ENCODE measurements at places on chromosomes 12 and 14. TPM values are rescaled to one million over a fixed set of nuclear protein-coding genes. Genes with fewer than 3 reads are reported as not detected.

The RSRC2 gene
- 72.8 TPM for total RNA-seq

The AMN gene
- 0.99 TPM for total RNA-seq

The RABGGTA gene
- total RNA-seq = 16.9 TPM

The GLS2 gene
- total RNA-seq = 16.9 TPM

The OR10AD1 gene
- total RNA-seq = not detected

The MMP19 gene
- total RNA-seq = 2.6 TPM

The SLC25A21 gene
- total RNA-seq = 6.9 TPM

The TMEM132C gene
- total RNA-seq = 0.59 TPM

The RNF31 gene
- total RNA-seq = 72.0 TPM

The TAS2R10 gene
- not detected for total RNA-seq

The TAS2R30 gene
- total RNA-seq = 1.0 TPM

The SLC5A8 gene
- 0.11 TPM for total RNA-seq

The REM2 gene
- 1.1 TPM for total RNA-seq

The MSRB3 gene
- total RNA-seq = 2.2 TPM

The RAB15 gene
- 59.2 TPM for total RNA-seq

The ZBTB39 gene
- 24.5 TPM for total RNA-seq

The TMPRSS12 gene
- total RNA-seq = not detected

The ETFBKMT gene
- total RNA-seq = 1.7 TPM

The EXOC3L4 gene
- total RNA-seq = not detected

The DAO gene
- not detected for total RNA-seq

The RNU4-1 gene
- 1,786 TPM for total RNA-seq

The TTC9 gene
- 29.5 TPM for total RNA-seq

The KCNA1 gene
- 0.23 TPM for total RNA-seq

The SERPINA12 gene
- not detected for total RNA-seq

The TMEM229B gene
- 0.50 TPM for total RNA-seq

The ERBB3 gene
- total RNA-seq = 52.4 TPM

The PPP1R1A gene
- total RNA-seq = 13.1 TPM

Data from H1 (cell line).